Amygdala (tissue), 56 donors: ENCODE measurements at places on chromosomes 2 and 18.

DNA sequence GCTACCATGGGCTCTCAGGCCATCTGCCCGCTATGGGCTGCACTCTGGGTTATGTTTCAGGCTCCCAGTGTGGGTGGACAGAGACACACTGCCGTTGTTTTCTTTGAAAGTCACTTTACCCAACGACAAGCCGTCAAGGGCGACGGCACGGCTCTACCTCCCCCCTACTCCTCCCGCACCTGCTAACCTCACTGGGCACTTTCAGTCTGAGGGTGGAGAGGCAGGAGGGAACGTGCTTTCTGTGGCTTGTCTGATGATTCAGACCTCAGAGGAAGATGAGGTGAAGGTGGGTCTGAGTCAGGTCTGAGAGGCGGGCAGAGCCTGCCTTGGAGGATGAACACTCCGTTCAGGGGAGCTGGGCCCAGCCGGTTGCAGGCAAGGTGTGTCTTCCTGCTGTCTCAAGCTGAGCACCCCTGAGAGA is 147.6 kb upstream of the HDAC4 start:
- no peak for DNase-seq

GRCh38 chr2:21438949-21439348 is 315.2 kb downstream of the TDRD15 start:
- DNase-seq: no peak

DNA sequence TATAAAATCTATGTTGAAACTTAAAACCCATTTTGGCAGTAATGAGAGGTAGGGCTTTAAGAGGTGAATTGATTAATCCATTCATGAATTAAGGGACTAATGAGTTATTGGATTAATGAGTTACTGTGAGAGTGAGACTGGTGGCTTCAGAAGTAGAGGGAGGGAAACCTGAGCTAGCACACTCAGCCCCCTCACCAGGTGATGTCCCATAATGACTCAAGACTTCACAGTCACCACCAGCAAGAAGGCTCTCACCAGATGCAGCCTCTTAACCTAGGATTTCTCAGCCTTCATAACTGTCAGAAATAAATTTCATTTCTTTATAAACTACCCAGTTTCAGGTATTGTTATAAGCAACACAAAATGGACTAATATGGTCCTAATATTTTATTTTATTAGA is 621.7 kb upstream of the ACVR2A start:
- no peak for DNase-seq

- no peak for DNase-seq
These were observed 376.7 kb downstream of the XIRP2 start for GRCh38 chr2:167265004-167265403.

GRCh38 chr2:133777574-133777960 is 209.3 kb upstream of the NCKAP5 start:
- no peak for DNase-seq

- DNase-seq: no peak
These were observed 42.1 kb upstream of the EVA1A start for GRCh38 chr2:75602724-75603342.
